ENCODE measurements at places on chromosomes 16 and 17.

DNA sequence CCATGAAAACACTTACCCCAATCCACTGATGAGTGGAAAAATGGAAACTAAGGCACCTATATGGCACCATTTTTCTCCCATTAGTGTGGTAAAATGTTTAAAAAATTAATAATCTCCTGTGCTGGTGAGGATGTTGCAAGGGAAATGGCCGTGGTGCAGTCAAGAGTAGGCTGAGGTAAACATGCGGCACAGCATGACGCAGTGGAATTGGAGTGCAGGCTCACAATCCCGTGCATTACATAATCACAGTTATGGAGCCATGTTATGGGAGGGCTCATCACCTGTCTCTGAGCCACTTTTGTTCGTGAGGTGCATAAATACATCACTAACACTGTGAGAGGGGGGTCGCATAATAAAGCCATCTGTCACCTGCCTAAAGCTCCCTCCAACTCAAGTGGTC lies 164.4 kb upstream of the XYLT1 start:
- DNase-seq, result no peak

DNA sequence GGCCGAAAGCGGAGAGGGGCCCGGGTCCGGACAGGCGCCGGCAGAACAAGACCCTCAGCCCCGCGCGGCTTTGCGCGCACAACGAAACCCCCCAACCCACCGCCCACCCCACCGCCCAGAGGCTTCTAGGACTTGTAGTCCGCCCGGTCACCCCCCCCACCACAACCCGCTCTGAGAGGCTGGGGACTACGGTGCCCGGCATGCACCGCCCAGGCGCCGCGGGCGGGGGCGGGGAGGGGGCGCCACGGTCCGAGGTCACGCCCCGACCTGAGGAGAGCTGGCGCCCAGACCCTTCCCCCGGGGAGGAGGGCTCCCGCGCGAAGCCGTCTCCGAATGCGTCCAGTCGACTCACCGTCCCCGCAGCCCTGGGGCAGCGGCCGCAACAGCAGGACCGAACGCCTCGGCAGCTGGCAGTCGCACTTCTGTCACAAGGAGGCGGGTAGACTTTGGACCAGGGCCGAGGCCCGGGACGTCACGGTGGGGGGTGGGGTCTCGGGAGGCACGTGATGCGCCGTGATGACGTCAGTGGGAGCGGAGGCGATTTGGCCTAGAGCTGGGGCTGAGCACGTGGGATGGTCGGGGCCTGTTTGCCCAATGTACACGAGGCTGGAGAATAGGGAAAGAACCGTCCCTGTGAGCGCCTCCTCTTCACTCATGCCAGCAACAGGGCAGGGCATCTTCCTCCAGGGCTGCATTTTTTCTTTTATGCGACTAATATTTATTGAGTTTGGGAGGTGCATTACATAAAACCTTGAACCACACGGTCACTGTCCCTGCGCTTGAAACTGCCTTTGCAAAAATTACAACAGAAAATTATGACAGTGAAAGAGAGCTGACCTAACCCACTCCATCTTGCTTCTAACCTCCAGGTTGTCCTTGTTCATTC lies at the start of gene CDIP1:
CDIP1 (minus strand) TSS at position 424 of the 886 bp plus-strand sequence. CDS start 24,643 bp downstream, outside the sequence.
- peak; percentile 63 for DNase-seq

DNA sequence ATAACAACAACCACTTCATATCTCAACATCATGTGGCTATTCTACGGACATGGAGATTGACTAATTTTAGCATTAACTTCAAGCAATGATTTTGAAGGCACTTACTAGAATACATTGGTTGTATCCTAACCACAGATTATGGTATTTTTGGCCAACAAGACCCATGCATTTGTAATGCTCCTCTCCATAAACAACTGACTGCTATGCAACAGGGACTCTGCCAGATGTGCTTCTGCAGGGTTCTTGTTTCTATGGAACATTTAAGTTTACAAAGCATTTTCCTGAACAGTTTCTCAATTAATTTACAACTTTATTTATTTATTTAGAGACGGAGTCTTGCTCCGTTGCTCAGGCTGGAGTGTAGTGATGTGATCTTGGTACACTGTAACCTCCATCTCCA lies 178.0 kb downstream of the PARN start:
- no peak for DNase-seq

DNA sequence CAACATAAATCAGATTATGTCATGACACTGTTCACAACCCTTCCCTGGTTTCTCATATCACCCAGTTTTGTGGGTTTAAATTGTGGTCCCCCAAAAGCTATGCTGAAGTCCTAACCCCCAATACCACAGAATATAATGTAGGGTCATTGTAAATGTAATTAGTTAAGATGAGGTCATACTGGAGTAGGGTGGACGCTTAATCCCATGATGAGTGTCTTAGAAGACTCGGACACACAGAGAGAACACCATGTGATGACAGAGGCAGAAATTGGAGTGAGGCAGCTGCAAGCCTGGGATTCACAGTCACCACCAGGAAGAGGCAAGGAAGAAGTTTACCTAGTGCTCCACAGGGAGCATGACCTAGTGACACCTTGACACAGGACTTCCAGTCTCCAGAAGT lies 197.8 kb downstream of the SALL1 start:
- DNase-seq, result no peak

- no peak for DNase-seq
Measured at GRCh38 chr17:42989726-42990652, 8.2 kb upstream of the RPL27 start.

DNA sequence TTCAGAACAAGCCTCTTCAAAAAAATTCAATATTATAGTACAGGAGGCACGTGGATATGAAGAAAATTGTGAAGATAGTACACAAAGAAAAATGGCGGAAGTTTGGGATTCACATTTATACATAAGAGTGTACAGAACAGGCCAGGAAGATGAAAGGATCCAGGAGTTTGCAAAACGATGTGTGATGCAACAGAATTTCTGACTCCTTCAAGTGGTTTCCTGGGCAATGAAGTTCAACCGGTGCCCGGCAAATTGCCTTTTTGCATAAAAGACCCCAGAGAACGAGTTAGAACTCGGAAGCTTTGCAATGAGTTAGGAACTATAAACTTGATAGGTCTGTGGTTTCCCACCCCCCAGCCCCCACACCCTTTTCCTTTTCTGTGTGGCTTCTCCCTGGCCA lies 189.1 kb downstream of the SALL1 start:
- no peak for DNase-seq

- no peak for DNase-seq
Measured at GRCh38 chr17:69207151-69207550, 21.5 kb downstream of the ABCA10 start.

GRCh38 chr16:52473096-52473495 lies 73.8 kb downstream of the TOX3 start:
- DNase-seq, result no peak

DNA sequence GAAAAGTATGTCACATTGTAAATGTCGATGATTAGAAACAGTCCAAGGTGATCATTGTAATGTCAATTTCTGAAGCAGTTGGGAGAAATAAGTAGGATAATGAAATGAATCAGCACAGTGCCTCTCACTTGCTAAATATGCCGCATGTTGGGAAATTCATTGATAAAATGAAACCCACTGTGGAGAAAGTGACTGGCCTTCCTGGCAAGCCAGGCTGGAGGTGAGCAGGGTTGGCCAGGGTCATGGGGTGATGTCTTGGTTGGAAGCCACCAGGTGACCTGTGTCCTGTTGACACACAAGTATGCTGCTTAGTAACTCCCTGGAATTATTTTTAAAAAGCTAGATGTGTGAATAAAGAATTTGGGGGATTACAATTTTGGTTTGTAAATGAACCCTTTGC lies 14.9 kb upstream of the WNT9B start:
- no peak for DNase-seq

- no peak for DNase-seq
Measured at GRCh38 chr17:9380361-9380760, 195.3 kb downstream of the STX8 start.

DNA sequence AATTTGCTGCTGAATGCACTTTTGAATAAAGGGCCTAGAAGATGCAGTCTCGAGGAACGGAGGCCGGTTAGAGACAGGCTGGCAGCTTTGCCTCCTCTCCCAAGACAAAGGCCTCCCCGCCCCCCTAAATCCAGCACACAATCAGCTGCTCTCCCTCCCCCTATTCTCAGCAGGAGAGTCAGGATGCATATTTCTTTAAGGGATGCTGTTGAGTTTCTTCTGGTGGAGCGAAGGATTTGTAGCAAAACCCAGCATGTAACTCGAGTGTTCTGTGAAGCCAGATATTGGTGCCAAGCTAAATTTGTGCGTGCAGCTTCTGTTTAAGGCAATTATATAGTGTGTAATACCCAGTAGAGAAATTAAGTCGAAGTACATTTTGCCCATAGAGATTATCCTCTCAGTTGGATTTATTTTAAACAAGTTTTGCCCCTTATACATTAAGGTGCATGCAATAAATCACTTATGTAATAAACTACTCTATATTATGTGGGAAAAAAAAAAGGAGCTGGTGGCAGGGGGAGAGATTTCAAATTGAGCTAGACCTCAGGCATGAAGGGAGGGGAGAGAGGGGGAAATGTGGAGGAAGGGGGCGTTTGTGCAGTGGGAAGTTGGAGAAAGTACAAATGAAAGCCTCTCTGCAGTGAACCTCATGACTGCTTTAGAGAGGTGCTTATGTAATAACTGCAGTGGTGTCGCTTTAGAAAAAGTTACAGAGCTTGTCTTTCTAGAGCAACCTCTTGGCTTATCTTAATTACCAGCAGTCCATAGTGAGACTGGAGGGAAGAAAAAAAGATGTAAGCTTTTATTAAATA lies 599.2 kb downstream of the MAF start:
- no peak for DNase-seq

DNA sequence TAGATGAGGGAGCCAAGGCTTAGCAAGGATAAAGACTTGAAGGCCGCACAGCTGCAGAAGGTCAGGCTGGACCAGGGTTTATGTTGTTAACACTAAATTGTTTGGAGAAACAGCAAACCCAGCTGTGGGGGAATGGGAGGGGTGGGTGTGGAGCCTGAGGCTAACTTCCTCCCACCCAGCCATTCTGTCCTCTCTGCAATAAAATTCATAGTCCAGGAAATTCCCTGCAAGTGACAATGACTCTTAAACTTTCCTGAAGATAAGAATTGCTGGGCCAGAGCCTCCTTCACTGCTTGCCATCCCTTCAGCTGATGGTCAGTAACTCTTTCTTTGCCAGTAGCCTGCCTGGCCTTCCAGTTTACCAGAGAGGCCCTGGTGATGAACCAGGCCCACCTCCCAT lies 19.4 kb upstream of the ATP5MC1 start:
- DNase-seq, result no peak

- DNase-seq, result no peak
Measured at GRCh38 chr17:43019418-43019817, 2.8 kb downstream of the VAT1 start.

- peak; percentile 11 for DNase-seq
Measured at GRCh38 chr17:71764505-71764904, 356.3 kb upstream of the SOX9 start.

DNA sequence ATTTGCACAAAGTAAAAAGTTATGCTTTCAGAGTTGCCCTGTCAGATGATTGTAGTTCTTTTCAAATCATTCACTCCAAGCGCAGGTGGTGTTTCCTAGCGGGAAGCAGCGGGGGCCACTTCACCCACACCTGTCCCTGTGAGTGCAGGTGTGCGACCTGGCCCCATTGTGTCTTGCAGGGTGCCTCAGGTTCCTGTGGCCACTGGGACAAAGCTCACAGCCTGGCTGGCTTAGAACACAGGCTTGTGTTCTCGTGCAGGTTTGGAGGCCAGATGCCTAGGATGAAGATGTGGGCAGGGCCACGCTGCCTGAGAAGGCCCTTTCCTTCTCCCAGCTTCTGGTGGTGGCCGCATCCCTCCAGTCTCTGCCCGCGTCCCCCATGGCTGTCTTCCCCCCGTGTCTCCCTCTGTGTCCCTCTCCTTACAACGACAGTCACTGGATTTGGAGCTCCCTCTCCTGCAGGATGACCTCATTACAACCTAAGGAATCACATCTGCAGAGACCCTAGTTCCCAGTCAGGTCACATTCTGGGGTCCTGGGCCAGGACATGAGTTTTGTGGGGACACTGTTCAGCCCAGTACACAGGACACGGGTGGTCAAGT lies 90.5 kb downstream of the NPIPB11 start:
- peak; percentile 35 for DNase-seq

- no peak for DNase-seq
Measured at GRCh38 chr17:28391401-28391800, 14.6 kb downstream of the SLC46A1 start.

GRCh38 chr17:72724267-72724666 lies 368.2 kb downstream of the SLC39A11 start:
- no peak for DNase-seq

DNA sequence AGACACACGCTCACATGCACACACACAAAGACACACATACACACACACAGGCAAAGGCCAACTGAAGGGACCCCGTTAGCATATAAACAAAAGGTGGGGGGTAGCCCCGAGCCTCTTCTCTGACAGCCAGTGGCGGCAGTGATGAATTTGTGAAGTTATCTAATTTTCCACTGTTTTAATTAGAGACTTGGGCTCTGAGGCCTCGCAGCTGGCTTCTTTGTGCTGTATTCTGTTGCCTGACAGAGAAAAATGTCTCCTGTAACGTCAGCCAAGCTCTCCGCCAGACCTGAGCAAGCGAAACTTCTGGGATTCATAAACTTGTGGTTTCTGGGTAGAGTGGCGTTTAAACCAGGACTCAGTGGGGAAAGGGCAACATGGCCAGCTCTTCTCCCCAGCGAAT lies 113.9 kb upstream of the FOXF1 start:
- no peak for DNase-seq

DNA sequence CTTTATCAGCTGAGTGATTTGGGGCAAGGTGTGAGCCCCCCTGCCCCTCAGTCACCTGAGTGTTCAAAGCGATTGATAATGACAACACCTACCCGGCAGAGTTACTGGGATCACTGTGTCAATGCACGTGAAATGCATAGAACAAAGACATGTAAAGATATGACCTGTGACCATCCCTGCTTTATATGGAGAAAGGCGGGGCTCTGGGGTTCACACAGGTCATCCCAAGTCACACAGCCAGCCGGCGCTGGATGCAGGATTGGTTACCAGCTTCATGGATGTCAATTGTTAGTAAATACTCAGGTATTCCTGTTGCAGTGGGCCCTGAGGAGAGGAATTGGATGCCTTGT lies 64.4 kb downstream of the CRISPLD2 start:
- no peak for DNase-seq

DNA sequence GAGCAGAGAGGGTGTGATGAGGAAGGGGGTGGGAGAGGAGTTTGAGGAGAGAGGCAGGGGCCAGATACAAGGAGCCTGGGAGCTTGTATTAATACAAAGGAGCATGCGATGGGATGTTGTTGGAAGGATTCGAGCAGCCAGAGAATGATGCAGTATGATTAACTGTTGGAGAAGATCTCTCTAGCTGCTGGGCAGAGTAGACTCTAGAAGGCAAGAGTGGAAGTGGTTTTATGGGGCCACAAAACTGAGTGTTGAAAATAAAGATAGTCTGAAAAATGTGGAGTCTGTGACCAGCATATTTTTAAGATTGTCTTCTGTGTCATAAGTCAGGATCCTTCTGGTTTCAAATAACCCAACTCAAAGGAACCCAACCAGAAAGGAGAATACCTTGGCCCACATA lies 98.3 kb downstream of the MSI2 start:
- DNase-seq, result no peak

Measured in 8988T (cell line).